Small intestine (tissue), 16 donors: ENCODE measurements at places on chromosomes 7 and 10.

- no peak overlapping the region for H3K27ac ChIP-seq
- no peak for DNase-seq
- H3K36me3 ChIP-seq: no peaks in the 10 kb centered on the region
These were observed 598 bp upstream of the AMZ1 start for GRCh38 chr7:2687338-2687869.

- H3K4me3 ChIP-seq: peak overlapping the region; percentile 66
- H3K27ac ChIP-seq: peak overlapping the region; percentile 83
- no peaks in the 10 kb centered on the region for H3K27me3 ChIP-seq
- H3K4me1 ChIP-seq: no peaks in the 10 kb centered on the region
- peak; percentile 89 for DNase-seq
These were observed 2.0 kb upstream of the TNRC18 start for GRCh38 chr7:5425507-5426225.

- H3K27me3 ChIP-seq: no peaks in the 10 kb centered on the region
- no peaks in the 10 kb centered on the region for H3K36me3 ChIP-seq
- peaks cover 8% of the 10 kb centered on the region for H3K4me1 ChIP-seq
These were observed 1.1 kb downstream of the MARVELD1 start for GRCh38 chr10:97714401-97715258.

- no peaks in the 10 kb centered on the region for H3K27me3 ChIP-seq
- no peaks in the 10 kb centered on the region for H3K36me3 ChIP-seq
- H3K4me3 ChIP-seq: no peak overlapping the region
- peak; percentile 93 for DNase-seq
These were observed 43.4 kb downstream of the ZNF503 start for GRCh38 chr10:75358132-75358531.

GRCh38 chr7:23001610-23002009 is 12.3 kb downstream of the HYCC1 start:
- no peaks in the 10 kb centered on the region for H3K4me1 ChIP-seq
- no peak overlapping the region for H3K4me3 ChIP-seq
- DNase-seq: no peak
- no peaks in the 10 kb centered on the region for H3K27me3 ChIP-seq
- no peak overlapping the region for H3K27ac ChIP-seq

- H3K36me3 ChIP-seq: no peaks in the 10 kb centered on the region
- no peaks in the 10 kb centered on the region for H3K4me1 ChIP-seq
- no peak overlapping the region for H3K27ac ChIP-seq
- no peaks in the 10 kb centered on the region for H3K27me3 ChIP-seq
These were observed 202.8 kb upstream of the AKR1E2 start for GRCh38 chr10:4623200-4623599.

DNA sequence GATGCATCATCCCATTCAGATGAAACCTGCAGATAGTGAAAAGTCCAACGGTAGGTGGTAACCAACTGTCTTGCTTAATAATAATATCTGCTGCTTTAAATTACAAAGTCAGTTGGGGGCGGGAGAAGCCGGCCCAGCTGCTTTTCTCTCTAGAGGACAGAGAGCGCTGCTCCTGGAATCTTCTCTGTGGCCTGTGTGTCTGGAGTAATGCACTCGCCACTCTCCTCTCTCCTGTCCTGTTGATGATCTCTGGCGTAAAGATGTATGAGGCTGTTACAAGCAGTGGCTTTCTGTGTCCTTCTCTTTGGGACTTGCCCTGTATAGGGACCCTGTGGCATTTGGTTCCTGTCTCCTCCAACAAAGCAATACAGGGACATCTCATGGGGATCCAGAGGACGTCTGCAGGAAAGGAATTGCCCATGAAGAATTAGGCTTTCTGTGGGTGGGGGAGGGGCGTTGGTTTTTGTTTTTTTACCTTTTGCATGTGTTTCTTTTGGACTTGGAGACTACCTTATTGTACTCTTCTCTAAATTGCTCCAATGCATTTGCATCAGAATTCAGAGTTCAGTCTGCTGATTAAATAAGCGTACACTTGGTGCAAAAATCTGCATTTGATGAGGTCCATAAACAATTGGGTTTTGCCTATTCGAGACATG is 231.6 kb downstream of the CELF2 start:
- H3K4me3 ChIP-seq: no peak overlapping the region
- peaks cover 4% of the 10 kb centered on the region for H3K36me3 ChIP-seq
- no peaks in the 10 kb centered on the region for H3K4me1 ChIP-seq

DNA sequence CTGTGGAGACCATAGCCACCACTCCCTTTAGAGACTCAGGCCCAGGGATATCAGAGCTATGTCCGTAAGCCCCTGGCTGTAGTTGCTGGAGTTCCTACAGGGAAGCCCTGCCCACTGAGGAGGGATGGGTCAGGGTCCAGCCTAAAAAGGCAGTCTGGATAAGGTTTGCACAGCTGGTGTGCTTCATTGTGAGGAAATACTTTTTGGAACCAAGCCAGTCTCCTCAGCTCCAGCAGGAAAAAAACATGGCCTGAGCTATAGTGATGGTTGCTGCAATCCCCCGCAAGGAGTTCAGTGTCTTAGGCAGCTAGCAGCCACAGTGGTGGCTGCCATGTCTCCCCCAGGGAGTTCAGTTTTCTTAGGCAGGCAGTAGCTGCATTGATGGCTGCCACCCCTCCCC is 52.6 kb upstream of the CYP2C8 start:
- no peaks in the 10 kb centered on the region for H3K27me3 ChIP-seq
- H3K27ac ChIP-seq: no peak overlapping the region
- peaks cover 3% of the 10 kb centered on the region for H3K4me1 ChIP-seq
- H3K4me3 ChIP-seq: no peak overlapping the region

DNA sequence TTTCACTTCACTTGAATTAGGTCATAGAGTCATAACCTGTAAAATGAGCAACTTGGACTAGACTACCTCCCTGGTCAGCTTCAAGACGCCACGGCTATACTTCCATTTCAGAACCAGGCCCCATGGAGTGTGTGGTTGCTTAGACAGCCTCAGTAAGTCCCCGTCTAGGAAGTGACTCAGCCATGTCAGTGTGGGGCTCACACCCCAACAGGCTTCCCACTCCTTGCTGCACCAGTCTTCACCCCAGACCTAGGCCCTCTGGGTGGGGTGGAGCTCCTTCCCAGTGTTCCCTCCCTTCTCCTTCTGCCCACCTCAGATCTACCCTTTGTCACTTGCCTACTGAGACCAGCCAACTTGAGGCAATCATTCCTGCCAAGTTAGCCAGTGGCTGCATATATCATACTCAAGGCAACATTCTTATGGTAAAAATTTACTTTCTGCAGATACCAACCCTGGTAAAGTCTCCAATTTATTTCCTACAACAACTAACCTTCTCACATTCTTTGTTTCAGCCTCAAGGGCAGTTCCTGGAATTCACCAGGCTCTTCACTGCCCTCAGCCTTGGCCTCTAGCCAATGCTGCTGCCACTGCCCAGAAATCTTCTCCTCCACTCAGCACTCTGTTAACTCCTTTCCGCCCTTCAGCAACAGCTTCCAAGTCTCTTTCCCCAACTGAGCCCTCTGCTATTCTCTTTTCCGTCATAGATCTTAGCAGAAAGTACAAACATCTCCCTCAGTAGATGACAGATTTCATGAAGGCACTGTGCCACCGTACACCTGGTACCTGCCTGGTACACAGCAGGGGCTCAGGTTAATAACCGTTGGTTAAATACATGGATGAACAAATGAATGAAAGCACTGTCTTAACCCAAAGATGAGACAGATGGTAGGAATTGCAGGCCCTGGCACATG is 31.3 kb upstream of the ZNRF2 start:
- peaks cover 3% of the 10 kb centered on the region for H3K4me1 ChIP-seq
- no peaks in the 10 kb centered on the region for H3K36me3 ChIP-seq
- DNase-seq: peak; percentile 26

DNA sequence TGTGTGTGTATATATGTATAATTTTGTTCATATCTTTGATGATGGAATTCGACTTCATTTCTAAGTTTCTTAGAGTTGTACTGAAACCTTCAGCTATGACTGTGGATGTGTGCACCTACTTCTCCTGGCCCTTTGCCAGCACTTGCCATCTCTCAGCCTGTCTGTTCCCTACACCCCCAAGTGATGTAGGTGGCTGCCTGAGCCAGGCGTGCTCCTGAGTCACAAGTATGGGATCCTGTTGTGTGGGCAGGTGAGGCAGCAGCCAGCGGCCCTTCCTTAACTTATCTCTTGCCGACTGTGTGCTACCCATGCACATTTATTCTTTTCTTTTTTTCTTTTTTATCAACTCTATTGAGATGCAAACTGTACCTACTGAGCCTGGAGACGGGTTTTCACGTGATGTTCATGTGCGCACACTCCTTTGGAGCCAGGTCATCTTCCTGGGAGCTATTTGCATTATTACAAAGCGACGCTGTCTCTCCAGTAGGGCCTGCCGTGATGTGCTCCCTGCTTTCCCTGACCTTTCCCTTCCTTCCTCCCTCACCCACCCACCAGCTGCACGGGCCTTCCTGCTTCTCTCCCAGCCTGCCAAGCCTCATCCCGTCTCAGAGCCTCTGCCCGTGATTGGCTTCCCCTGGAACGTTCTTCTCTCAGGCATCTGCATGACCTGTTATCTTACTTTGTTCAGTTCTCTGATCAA is 31.3 kb upstream of the GALNT11 start:
- H3K4me1 ChIP-seq: no peaks in the 10 kb centered on the region
- no peak overlapping the region for H3K27ac ChIP-seq
- no peaks in the 10 kb centered on the region for H3K36me3 ChIP-seq
- H3K27me3 ChIP-seq: no peaks in the 10 kb centered on the region
- H3K4me3 ChIP-seq: no peak overlapping the region

GRCh38 chr7:77216181-77216845 is 16.7 kb upstream of the FGL2 start:
- H3K27ac ChIP-seq: no peak overlapping the region
- H3K4me1 ChIP-seq: peaks cover 3% of the 10 kb centered on the region
- DNase-seq: no peak
- no peaks in the 10 kb centered on the region for H3K27me3 ChIP-seq
- no peaks in the 10 kb centered on the region for H3K36me3 ChIP-seq
- no peak overlapping the region for H3K4me3 ChIP-seq

- no peak overlapping the region for H3K4me3 ChIP-seq
- H3K4me1 ChIP-seq: peaks cover 33% of the 10 kb centered on the region
- peaks cover 51% of the 10 kb centered on the region for H3K36me3 ChIP-seq
- no peak overlapping the region for H3K27ac ChIP-seq
These were observed 77.3 kb upstream of the GRID1 start for GRCh38 chr10:86443936-86444335.

DNA sequence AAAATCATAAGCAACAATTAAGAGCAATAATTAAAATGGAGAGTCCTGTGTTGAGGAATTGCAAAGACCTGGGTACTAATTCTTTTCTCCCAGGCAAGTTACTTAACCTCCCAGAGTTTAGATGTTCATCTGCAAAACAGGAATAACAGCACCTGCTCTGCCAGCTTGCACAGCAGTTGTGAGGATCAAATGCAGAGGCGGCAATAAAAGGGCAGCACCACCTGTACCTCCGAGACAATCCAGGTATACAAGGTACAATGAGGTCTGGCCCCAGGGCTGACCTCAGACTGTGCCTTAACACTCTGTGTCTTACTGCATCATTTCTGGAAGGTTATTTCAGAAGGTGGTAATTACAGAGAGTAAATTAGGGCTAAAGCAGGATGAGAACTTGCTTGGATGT is 14.5 kb upstream of the FAM204A start:
- H3K4me3 ChIP-seq: no peak overlapping the region
- H3K36me3 ChIP-seq: no peaks in the 10 kb centered on the region
- no peak for DNase-seq
- no peaks in the 10 kb centered on the region for H3K4me1 ChIP-seq
- no peak overlapping the region for H3K27ac ChIP-seq

DNA sequence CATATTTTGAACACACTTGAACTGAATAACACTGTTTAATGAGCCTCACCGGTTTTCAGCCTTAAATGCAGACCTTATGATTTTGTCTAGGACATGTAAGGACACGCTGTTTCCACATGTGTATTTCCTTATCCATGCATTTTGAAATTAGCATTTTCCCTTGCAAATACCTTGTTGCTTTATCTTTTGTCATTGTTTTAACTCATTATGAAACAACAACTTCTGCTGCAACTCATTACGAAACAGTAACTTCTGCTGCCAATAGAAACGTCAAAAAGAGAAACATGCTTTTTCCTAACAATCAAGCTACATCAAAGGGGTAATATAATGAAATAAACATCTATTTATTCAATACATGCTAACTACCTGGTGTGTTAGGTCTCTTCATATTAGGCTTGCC is 322.0 kb downstream of the AGMO start:
- H3K27me3 ChIP-seq: no peaks in the 10 kb centered on the region
- no peaks in the 10 kb centered on the region for H3K4me1 ChIP-seq
- no peak overlapping the region for H3K27ac ChIP-seq
- no peak for DNase-seq

GRCh38 chr10:104240078-104240477 is 7.9 kb upstream of the CFAP43 start:
- H3K36me3 ChIP-seq: no peaks in the 10 kb centered on the region
- H3K27ac ChIP-seq: no peak overlapping the region
- H3K4me3 ChIP-seq: no peak overlapping the region
- H3K27me3 ChIP-seq: no peaks in the 10 kb centered on the region
- DNase-seq: no peak

DNA sequence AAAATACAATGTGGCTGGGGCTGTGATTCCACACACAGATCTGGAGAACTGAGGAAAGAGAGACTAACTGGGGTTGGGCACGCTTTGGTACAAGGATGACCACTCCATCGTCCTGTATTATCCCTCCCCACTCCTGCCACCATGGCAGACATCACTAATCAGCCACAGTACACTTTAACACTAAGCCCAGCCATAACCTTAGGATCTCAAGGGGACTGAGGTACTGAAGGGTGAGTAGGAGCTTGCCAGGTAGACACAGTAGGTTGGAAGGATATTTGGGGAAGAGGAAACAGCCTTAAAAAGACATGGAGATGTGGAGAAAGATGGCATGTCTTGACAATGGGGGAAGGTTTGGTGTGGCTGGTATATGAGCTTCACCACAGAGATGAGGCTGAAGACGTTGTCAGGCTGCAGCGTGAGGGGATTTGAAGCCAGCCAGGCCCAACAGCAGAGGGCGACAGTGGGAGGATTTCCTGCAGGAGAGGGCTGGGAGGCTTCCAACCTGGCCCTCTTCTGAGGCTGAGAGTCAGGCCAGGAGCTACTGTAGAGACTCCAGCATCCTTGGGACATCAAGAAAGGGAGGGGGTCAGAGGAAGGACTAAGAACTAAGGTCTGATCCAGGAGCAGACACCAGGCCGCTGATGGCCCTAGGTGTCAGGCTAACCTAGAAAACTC is 58.6 kb upstream of the COL13A1 start:
- H3K27ac ChIP-seq: no peak overlapping the region
- H3K27me3 ChIP-seq: peaks cover 5% of the 10 kb centered on the region
- peak; percentile 17 for DNase-seq
- H3K36me3 ChIP-seq: no peaks in the 10 kb centered on the region

- H3K27me3 ChIP-seq: peaks cover 6% of the 10 kb centered on the region
- H3K4me1 ChIP-seq: peaks cover 19% of the 10 kb centered on the region
- no peak for DNase-seq
- no peak overlapping the region for H3K27ac ChIP-seq
- no peak overlapping the region for H3K4me3 ChIP-seq
- H3K36me3 ChIP-seq: peaks cover 52% of the 10 kb centered on the region
These were observed 23.1 kb downstream of the GBX1 start for GRCh38 chr7:151144387-151144786.

DNA sequence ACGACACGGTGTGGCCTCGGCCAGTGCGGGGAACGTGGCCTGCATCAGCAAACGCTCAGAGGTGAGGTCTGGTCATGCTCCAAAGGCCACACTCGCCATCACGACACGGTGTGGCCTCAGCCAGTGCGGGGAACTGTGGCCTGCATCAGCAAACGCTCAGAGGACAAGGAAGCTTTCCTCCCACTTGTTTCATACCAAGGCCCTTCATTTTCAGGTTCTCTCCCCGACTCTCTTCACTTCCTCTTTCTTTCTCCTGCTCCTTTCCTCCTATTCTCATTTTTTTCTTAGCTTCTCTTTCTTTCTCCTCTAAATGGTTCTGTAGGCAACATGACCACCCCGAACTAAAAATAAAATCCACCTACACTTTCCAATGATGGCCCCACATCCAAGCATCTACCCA is 384.4 kb upstream of the SHH start:
- DNase-seq: no peak
- H3K36me3 ChIP-seq: no peaks in the 10 kb centered on the region
- H3K27me3 ChIP-seq: no peaks in the 10 kb centered on the region
- H3K27ac ChIP-seq: no peak overlapping the region
- no peaks in the 10 kb centered on the region for H3K4me1 ChIP-seq
- H3K4me3 ChIP-seq: no peak overlapping the region
